Mesothelial cell of epicardium (in vitro differentiated cells): ENCODE measurements at places on chromosomes 2 and 18.

GRCh38 chr2:26793518-26793917 is 7.7 kb downstream of the CENPA start:
- DNase-seq = no peak

DNA sequence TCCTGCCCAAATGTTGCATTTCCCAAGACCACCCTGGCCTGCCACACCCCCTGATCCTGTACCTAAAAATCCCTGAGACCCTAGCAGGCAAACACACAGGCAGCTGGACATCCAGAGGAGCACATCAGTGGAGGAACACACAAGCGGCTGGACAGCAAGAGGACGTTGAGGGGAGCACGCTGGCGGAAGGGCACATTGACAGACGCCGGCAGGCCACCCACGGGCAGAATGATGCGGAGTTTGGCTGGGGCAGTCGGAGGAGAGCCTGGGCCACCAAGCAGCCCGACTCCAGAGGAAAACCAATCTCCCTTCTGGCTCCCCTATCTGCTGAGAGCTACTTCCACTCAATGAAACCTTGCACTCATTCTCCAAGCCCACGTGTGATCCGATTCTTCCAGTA is 47.7 kb downstream of the EMX1 start:
- DNase-seq = no peak

DNA sequence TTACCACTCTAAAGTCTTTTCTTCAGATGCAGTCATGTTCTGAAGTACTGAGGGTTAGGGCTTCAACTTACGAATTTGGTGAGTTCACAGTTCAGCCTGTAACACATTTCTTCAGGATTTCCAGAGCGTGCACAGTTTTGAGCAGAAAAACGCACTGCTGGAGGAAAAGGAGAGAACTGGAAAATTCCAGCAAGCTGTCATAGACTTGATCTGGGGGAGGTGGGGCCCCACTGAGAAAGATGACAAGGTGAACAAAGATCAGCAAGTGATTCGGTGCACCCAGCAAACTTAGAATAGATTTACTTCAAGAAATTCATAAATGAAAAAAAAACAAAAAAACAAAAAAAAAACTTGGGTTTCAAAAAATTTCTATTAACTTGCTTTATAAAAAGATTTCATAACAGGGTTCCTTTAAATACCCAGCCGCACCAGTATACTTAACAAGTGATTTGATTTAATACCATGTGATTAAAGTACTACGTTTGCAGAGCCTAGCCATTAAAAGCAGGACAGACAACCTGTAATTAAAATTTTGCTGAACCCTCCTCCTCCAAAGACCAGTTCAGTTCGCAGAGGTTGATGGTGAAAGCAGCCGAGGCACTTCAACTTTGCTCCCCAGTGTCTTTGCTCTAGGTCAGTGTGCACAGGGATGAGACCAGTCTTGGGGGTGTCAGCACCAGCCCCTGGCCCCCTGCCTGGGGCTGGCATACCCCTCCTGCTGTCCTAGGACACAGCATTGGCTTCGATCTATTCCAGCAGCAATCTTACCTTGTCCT is 30.5 kb downstream of the CTIF start:
- no peak for DNase-seq

DNA sequence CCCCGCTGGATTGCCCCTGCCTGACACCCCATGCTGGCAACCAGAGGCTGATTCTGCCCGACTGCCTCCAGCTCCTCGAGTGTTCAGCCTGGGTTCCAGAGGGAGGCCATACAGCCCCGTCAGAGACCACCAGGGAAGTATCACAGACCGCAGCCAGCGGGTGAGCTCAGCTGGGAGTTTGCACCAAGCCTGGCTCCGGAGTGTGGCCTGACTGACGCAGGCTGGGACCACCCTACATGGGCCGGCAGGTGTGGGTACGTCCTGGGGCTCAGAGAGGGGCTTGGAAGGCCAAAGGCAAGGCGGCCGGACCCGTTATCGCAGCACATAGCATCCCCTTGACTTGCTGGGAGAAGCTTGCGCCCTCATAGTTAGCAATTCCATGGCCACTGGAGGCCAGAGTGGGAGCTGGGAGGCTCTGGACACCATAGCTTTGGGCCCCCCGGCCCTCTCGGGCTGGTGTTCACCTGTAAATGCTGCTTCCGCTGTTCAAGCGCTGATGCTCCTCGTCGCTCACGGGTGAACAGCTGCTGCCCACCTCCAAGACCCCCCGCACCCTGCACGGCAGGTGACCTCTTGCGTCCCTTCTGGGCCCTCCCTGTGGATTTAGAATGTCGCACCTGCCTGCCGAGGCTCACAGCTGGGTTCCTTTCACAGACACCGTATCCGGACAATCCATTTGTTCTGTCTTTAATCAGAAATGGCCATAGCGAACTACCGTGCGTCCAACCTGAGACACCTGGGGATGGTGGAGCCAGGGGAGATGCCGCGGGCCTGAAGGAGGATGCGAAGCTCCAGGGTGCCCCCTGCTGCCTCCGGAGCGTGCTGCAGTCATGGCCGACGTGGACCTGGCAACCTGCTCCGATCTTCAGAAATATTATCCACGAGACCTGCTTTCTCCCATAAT is 31.2 kb upstream of the SLC66A3 start:
- DNase-seq = peak; percentile 60

GRCh38 chr18:46110406-46110805 is 6.2 kb downstream of the HAUS1 start:
- no peak for DNase-seq

GRCh38 chr2:233449081-233449901 is 95.0 kb downstream of the DGKD start:
- DNase-seq = no peak

DNA sequence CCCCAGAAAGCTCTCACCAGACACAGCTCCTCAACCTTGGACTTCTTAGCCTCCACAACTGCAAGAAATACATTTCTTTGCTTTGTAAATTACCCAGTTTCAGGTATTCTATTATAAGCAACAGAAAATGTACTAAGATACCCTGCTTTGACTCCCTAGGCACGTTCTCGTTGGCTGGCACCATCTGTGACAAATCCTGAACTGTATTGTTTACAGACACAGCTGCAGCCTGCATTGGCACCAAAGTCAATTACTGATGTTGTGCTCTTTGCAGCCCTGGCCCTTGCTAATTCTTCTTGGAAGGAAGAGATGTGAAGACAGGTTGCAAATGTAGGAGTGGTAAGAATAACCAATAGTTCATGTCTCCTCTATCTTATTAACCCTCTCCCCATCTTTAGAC is 72.7 kb upstream of the FAM136A start:
- DNase-seq = no peak

DNA sequence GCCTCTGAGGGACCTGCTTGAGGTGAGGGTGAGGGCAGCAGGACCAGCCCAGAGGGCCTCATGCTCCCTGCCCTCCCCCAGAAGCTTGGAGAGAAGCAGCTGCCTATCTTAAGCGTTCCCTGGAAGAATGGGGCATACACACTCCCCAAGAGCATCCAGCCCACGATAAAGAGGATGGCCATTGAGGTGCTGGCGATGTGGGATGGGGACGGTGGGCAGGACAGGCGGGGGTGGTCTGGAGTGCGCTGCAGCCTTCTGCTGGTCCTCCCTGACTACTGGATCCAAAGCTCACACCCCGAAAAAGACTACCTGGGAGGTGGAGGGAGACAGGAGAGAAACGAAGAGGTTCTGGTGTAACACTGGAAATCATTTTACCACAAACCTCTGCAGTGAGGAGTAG is 45.6 kb downstream of the LMAN2L start:
- DNase-seq = no peak

DNA sequence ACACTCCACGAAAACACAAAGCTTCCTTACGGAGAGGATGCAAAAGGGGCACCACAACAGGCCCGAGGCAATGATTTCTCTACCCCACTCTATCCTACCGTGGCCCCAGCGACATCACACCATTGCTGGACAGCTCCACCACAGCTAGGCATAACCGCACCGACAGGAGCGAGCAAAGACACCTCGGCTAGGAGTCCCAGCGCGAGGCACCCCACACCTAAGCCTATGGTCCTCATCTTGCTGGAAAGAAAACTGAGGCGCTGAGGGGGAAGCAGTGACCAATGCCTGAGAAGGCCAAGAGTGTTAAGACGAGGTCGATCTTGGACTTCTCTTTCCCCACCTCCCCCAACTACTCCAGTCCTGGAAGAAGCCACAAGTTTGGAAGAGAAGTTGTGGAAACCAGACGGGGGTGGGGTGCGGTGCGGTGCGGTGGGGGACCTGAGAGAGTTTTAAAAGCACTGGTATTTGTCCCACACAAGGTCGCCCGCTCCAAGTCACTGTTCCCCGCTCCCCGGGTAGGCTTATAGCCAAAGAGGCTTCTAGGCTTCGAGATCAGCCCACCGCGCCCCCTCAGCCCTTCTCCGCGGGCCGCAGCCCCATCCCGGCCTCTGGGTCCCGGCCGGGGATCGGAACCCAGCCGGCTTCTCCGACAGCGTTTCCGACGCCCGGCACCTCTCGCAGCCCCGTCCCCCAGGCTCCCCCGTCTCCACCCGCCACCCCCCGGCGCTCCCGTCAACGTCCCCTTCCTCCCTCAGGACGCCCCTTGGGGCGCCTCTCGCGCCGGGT is 766 bp downstream of the PDE6D start:
- DNase-seq = peak; percentile 23

- no peak for DNase-seq
Measured at GRCh38 chr18:79058007-79058406, 11.2 kb upstream of the ATP9B start.

DNA sequence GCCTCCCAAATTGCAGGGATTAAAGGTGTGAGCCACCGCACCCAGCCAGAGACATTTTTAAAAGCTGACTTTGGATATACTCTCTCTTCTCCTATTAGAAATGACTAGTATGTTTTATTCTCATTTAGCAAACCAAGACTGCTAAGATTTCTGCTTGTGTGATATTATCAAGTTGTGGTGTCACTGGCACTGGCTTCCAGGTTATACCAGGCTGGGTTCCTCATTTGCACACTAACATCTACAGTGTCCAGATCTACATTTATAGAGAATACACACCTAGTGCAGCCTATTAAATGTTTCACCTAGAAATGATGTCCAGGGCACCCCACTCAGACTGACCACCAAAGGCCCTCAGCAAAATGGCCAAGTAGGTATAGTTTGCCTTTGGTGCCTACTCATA is 265.3 kb upstream of the STON1 start:
- DNase-seq = no peak

DNA sequence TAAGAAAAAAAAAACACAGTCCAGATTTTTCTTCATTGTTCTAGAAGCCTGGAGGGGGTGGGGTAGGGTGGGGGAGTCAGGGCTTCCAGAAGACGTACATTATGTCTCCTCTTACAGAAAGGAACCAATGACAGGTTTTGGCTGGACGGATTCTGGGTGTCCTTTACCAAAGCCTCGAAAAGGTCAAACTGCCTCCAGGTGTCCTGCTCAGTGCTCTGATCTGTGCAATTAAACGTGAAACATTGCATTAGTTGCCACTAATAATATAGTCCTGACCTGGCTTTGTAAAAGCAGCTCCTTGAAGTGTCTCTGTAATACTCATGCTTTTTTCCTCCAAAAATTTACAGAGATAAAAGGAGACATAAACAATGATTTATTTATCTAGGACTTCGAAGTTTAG is 11.1 kb upstream of the MTA3 start:
- DNase-seq = no peak

DNA sequence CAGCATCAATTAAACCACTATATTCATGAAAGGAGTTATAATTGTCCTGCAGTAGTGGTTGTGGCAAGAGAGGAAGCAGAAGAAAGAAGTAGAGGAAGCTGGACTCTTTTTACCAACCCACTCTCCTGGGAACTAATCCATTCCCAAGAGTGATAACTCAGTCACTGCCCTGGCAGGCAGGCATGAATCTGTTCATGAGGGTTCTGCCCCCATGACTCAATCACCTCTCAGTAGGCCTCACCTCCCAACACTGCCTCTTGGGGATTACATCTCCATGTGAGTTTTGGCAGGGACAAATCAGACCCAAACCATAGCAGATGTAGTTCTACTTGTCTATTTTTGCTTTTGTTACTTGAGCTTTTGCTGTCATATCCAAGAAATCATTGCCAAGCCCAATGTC is 232.7 kb upstream of the MAP2 start:
- no peak for DNase-seq

DNA sequence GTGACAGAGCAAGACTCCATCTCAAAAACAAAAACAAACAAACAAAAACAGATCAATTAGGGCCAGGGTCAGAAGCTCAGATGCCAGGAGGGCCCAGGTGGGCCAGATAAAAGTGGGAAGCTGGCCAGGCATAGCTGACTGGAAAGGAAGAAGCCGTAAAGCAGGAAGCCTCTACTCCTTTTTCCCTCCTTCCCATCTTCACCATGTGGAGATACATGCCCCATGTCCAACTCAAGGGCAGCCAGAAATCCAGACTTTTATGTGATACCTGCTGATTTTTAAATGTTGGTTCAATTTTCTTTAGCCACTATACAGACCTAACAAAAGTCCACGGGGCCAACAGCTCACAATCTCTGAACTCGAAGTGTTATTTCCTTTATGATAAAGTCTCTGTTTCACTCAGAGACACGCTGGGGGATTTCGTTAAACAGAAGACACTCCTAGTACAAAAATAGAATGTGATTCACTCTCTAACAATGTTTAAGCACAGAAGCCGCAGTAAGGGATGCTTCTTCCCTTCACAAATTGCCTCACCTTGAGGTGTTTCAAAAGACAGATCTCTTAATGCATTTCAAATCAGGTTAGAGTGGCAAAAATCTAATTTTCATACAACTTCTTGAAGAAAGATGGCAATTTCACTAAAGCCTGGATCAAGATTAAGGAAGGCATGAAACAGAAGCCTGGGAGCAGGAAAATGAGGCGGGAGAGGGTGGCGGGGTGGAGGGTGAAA is 14.0 kb downstream of the TMEM247 start:
- DNase-seq = no peak

- no peak for DNase-seq
Measured at GRCh38 chr18:61917818-61918217, 25.0 kb upstream of the RNF152 start.

GRCh38 chr2:207238831-207239701 is 73.3 kb upstream of the KLF7 start:
- DNase-seq = no peak
